M059J (cell line): ENCODE measurements at places on chromosomes 5 and 9. TPM values are rescaled to one million over a fixed set of nuclear protein-coding genes. Genes with fewer than 3 reads are reported as not detected.

The NUDCD2 gene
- 11.8 and 17.5 TPM in 2 replicates for total RNA-seq

DNA sequence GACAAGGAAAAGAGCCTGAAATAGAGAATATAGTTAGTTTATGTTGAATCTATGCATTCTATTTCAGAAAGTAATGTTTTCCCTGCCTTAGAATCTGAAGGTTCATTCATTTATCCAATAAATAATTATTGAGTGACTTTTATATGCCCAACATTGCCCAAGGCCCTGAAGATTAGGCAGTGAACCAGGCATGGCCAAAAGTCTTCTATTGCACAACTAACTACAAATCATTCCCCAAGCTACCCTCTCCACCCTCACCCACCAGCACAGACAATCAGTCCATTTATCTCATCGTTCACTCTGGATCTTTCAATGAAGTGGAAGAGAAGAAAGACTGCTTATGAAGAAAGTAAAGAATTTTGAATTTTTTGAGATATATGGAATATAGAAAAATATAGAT, 268.4 kb downstream of the PLK2 start:
- DNase-seq = peak; percentile 65

DNA sequence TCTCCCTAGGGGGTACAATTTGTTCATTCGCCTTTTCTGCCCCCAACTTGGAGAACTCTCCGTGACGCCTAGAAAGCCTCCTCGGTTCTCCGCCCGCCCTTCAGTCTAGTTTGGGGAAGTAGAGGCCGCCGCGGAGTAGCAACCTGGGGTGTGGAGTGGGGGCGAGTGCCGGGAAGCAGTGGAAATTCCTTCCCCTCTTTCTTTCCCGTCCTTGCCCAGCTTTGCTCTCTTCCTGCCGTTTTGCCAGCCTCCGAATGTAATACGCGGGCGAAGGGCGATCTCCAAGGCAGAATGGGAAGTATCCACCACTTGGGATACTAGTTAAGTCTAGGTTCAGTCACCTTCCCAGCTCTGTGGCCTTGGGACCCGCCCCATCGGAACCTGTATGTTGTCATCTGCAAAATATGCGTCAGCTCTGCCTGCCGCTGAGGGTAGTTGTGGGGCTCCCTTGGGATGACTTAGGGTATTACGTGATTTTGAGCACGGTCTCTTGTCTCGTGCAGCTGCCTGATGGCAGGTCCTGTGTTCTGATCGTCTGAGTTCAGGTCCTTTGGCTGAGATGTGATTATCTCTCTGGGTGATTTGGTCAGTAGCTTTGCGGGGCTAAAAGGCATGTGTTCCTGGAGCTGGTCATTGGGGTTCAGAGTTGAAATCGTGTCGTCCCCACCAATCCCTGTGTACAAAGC, 724 bp downstream of the PAM start:
- peak; percentile 94 for DNase-seq

DNA sequence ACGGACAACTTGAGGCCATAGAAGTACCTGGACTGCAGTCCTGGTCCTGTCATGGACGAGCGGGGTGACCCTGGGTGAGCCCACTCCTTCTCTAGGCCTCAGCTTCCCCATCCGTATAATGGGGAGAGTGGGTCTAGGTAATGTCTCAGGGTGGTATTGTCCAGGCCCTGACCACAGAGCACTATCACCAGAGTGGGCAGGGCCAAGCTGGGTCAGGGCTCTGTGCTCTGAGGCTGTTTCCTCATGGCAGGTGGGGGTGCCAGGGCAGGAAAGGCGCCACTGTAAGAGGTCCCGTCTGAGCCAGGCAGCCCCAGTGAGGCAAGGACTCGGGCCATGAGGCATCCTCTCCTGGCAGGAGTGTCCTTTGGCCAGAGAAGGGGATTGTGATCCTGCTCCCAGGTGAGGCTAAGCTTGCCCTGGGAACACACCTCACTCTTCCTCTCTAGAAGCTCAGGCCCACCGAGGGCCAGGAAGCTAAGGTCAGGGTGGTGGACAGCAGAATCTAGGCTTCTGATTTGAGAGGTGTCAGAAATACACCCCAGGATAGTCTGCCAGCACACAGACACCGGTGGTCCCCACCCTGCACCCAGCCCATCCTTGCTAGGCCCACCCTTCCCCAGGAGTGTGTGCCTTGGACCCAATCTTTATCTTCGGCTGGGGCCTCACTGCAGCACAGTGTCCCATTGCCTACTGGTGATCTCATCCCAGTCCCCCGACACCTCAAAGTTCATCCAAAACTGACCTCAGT, 1.5 kb upstream of the MYOZ3 start:
- DNase-seq = no peak

- DNase-seq = peak; percentile 50
These were observed 145.5 kb upstream of the SLC24A2 start for GRCh38 chr9:19934301-19934871.
